Stimulated activated CD4-positive, alpha-beta T cell treated with anti-CD3 and anti-CD28 coated beads, Interleukin-4, amount 100 ng/mL, for 24 hours (primary cell): ENCODE measurements at places on chromosomes 1 and 21.

DNA sequence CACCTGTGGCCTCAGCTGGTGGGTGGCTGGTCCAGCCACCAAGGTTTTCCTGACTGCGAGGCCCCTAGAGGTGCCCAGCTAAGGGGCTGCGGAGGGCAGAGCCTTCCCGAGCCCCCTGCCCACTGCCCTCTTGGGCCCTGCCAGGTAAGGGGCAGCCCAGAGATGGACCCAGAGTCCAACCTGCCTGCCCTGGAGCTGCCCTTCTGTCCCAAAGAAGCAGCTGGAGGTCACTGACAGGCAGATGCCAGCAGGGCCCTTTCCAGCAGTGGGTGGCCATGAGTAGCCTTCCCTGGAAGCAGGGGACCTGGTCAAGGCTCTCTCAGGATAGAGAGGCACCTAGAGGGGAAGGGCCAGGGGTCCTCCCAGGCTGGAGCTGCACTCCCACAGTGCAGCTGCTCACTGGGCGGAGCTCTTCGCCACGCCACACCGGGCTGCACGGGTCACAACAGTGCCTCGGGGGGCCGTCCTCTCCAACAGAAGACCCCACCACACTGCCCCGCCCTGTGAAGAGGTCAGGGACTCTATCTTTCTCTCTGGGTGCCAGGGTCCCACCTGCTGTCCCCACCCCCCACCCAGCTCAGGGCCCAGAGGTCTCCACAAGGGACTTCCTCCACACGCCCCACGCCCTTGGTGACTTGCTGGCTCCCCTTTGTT lies 10.9 kb upstream of the GNB1 start:
- no peak for DNase-seq

DNA sequence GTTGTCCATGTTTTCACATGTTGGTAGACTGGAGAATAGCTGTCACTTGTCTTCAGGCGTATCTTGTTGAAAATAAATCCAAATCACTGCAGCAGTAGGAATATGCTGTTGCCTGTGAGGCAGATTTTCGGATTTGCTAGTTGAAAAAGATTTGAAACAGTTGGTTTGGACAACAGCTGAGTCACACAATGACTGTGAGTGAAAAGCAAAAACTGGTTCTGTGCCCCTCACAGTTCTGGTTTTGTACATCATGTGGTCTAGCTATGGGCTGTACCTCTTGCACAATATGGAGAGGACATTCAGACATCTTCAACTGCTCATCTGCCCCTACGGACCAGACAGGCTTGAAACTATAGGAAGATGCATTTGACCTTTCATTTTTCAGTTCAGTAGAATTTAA lies 1.8 kb downstream of the ARF1 start:
- no peak for DNase-seq

DNA sequence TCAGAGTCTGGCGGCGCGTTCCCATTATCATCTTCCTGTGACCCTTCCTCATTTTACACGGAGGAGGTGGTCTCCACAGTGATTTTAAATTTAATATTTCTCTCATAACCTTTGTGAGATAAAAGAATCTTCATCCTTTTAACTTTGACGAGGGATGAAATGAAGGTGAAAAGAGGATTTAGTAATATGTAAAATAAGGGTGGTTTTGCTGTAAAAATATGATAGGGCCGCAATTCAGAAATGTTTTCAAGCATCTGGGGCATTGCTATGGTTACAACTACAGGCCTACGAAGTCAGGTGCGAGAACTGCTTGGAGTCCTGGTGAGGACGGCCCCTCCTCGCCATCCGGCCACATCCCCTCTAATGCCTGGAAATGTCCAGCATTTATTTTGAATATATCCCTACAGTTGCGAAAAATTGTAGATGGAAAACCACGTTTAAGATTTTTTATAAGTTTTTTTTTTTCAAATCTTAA lies 422 bp upstream of the RSBN1 start:
- DNase-seq, result peak; percentile 11

DNA sequence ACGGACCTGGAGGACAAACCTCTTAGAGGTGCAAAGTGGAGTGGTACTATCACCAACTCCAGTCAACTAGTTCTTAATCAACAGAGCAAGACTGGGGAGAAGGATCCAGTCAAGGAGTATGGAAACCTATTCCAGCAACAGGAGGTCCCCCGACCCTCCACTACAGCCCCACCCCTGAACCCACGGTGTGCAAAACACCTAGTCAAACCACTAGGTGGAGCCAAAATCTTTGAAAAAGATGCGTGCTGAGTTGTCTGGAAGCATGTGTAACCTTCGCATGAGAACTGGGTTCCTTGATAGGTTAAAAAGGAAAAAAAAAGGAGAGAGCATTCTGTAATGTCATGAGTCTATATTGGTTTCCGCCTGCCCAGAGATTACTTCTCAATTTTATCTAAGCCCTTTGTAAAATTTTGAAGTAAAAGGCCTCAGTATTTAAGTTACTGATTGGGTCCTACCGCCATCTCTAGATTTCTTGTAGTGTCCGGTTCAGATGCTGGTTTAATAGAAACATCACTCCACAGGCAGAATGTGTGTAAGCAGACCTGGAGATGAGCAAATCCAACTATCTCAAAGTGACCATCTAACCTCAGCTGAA lies 81.9 kb upstream of the HAO2 start:
- peak; percentile 6 for DNase-seq

GRCh38 chr1:87600854-87601253 lies 272.2 kb downstream of the LMO4 start:
- no peak for DNase-seq

GRCh38 chr21:45543371-45543709 lies 1.1 kb upstream of the SLC19A1 start:
- no peak for DNase-seq

- no peak for DNase-seq
Measured at GRCh38 chr1:100188617-100189016, 10.6 kb upstream of the LRRC39 start.

- DNase-seq, result no peak
Measured at GRCh38 chr21:44998086-44998620, 58.3 kb downstream of the SLX9 start.

DNA sequence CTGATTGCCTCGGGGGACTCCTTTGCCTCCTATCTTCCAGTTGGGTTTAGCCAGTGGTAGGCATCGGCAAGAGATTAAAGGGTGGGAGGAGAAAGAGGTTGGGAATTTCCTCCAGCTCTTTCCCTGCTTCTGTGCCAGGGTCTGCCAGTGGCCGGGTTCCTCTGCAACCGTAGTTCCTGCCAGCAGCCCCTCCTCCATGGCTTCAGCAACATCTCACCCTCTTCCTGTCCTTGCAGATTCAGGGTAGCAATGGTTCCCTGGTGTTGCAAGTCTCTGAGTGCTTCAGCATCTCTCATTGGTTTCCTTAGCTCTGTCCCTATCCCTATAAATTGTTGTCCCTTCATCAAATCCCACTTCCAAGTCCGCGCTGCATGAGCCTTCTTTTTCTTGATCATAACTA lies 223.1 kb upstream of the JUN start:
- no peak for DNase-seq

DNA sequence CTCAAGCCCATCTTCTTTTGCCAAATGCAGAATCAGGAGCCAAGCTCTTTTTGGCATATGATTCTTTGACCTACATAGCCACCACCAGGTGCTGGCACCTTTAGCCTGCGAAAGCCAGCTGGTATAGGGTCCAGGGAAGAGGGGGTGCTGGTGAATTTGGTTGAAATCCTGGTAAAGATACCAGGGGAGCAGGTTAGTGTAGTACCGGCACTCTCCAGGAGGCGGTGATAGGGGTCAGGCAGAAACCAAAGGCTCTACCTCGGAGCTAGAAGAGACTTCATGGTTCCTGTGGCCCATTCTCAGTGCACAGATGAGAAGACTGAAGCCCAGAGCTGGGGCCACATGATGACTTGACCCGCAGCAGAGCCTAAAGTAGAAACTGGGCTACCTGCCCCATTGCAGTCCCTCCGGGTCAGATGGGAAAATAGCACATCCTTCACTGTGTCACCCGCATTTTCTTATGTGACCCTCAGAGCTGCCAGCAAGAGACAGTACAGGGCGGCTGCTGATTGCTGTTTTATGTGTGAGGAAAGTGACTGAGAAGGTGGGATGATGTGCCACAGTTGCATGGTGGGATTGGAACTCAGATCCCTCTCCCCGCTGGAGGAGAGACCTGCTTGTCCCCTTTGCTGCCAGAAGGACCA lies 36.0 kb upstream of the IL19 start:
- DNase-seq, result peak; percentile 87

- DNase-seq, result no peak
Measured at GRCh38 chr1:64122588-64122987, 80.8 kb upstream of the UBE2U start.

DNA sequence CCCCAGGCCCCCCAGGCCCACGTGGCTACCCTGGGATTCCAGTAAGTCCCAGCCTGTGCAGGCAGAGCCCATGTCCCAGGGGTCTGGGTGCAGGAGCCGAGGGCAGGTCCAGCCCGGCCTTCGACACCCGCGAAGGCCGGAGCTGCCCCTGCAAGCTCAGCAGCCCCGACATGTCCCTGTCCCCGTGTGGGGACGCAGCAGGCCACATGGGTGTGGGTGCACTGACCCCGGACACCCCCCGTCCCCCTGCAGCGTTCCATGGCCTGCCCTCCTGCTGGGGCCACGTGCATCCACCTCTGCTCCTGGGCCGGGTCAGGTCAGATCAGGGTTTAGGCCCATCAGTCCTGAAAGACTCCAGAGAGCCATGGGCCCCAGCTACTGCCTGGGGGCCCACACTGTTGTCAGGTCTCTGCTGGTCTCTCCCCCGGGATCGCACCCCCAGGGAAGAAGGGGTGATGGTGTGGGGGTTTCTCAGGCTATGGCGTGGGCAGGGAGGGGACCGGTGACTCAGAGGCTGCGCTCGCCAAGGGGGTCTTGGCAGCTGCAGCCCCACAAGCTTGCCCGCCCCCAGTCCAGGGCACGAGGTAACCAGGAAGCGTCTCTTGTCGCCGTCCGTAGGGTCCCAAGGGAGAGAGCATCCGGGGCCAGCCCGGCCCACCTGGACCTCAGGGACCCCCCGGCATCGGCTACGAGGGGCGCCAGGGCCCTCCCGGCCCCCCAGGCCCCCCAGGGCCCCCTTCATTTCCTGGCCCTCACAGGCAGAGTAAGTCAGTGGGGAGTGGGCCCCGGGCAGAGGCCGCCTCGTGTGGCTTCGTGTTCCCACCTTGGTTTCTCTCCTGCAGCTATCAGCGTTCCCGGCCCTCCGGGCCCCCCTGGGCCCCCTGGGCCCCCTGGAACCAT lies 37.5 kb downstream of the SLC19A1 start:
- no peak for DNase-seq

DNA sequence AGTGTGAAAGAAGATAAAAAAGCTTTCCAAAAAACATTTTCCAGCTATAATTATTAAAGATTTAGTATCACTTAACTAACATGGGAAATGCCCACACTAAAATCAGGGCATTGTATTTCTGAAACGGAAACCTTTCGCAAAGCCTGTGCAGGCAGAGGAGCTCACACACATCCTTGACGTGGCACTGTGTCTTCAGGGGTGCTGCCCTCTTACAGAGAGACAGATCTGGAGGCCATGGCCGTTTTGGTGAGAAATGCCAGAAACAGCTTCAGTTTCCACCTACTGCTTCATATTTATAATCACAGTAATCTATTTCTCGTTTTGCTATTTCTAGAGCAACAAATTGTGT lies 26.7 kb downstream of the ATP1B1 start:
- DNase-seq, result no peak

DNA sequence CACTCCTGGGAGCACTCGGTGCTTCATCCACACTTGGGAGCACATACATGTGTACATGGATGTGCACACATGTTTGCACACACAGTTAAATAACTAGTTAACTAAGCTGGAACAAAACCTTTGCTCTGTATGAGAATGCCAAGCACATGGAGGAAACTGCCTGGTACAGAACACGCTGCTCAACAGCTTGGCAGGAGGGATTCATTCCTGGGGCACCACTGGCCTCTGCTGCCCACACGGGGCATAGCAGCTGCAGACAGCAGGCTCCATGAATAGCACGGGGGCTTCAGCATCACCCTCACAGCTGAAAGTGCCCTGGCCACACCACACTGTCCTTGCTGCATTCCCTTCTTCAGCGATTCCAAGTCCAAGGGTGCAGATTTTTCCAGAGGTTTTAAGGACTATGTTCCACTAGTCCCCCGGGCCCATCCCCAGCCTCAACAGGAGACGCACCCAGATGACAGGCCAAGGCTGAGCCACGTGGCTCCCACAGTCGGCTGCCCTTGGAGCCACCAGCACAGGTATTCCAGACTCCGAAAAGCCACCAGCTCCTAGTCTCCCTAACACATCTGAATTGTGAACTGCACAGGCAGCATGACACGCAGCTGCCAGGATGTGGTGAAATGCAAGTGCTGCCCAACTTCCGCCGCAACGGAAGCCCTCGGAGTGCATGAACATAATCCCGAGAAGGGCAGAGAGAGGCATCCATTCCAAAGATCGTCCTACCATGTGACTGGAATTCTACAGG lies 16.9 kb downstream of the NPHP4 start:
- peak; percentile 41 for DNase-seq

DNA sequence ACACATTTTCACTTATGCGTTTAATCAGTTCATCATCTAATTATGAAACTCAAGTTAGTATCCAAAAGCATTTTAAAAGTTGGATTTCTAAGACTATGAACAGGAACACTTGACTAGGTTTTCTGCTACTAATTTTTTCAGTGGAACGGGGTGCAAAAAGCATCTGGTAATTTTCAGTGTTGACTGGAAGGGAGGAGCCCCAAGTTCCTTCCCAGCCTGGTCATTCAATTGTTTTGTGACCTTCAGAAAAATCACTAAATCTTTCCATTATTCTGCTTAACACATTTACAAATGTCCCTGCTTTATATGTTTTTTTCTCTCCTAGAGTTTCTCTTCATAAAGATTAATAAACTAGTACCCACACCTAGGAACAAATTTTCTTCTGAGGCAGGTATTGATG lies 6.0 kb upstream of the ADGRL4 start:
- DNase-seq, result no peak
